ENCODE measurements at places on chromosomes 4 and X.
A peak's percentile ranks its signal among the peaks of the same experiment; 100 is the strongest.

DNA sequence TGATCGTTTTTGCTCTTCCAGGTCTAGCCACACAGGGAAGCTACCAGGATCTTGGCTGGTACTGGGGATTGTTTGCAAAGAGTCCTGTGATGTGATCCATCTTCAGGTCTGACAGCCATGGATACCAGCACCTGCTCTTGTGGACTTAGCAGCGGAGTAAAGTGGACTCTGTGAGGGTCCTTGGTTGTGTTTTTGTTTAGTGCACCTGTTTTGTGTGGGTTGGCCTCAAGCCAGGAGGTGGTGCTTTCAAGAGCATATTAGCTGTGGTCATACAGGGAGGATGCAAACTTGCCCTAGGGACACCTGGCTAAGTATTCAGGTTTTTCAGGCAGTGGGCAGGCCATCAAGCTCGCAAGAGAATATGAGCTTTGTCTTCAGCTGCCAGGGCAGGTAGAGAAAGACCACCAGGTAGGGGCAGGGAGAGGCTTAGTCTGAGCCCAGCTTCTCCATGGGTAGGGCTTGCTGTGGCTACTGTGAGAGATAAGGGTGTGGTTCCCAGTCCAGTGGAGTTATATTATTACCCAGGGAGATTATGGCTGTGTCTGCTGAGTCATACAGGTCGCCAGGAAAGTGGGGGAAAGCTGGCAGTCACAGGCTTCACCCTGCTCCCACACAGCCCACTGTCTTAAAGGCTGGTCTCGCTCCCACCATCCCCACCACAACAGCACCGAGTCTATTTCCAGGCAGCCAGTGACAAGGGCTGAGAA lies 293.7 kb downstream of the PCDH18 start:
- peak; percentile 54 for DNase-seq

GRCh38 chrX:28851871-28852270 lies 264.6 kb downstream of the IL1RAPL1 start:
- DNase-seq: no peak

GRCh38 chr4:20249333-20249732 lies 2.4 kb upstream of the SLIT2 start:
- DNase-seq: no peak

DNA sequence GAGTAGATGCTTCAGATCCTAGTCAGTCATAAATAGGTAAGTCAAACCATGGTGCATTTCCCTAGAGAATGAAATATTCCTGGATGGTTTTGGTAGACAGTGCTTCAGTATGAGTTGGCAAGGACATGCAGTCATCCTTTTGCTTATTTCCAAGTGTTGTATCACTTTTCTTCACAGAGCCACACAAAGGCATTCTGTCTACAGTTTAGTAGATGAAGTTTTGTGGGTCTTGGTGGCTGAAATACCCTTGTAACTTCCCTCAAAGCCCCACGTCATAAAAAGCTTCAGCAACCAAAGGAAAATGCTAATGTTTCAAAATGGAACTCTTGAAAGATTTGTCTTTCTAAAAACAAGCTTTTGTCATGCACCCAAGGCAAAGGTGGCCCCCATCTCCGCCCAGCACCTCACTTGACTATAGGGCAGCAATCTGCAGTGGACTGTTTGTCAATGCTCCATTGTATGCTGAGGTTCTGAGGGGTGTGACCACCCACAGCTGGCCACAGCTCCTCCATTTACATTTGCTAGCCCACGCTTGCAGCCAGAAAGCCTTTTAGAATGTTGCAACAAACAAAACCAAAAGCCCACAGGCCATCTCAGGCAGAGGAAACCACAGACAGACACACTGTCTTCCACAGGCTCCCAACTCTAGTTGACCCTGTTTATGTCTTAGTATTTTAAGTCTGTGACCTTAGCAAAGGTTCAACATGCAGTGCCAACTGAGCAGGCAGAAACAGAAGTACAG lies 87.1 kb upstream of the FAM9C start:
- DNase-seq: no peak

DNA sequence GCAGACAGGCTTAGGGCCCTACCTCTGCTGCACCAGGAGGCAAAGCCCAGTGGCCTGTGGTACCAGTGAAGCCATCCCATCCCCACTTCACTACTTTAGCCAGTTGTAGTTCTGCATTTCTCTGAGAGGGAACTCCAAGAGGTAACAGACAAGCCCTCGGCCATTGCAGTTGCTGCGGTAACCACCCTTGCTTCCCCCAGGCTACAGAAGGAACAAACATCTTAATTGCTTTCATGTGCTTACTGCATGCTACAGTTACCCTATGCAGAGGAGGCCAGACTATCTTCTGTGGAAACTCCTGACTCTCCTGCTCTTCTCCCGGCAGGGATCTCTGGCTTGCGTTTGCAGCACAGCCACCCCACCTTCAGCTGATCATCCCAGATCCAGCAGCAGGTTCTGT lies 67.8 kb downstream of the SPIN4 start:
- DNase-seq: no peak

DNA sequence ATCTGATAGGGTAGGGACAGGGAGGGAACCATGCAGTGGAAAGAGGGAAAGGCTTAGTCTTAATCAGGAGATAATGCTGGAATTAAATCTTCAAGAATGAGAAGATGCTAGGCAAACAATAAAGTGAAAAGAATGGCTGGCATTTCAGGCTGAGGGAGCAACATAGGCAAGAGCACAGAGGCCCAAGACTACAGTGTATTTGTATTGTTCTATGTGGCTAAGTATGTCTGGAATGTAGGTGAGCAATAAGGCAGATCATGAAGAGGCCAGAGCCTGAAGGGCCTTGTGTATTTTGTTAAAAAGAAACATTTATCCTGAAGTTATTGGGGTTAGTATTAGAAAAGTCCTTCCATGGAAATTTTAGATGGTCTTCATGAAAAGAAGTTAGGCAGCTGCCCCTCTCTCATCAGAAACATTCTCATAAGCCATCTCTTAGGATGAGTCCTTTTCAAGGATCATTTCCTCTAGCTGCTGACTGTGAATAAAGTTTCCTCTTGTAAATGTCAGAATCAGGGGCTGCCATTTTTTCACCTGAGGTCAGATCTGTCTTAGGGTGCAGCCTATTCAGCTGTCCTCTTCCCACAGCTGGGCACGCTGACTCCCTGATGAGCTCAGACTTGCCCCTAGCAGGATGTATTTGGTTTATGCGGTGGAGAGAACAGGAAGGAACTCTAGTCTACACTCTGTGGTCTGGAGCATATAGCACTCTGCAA lies 46.3 kb downstream of the ATP10D start:
- no peak for DNase-seq

GRCh38 chr4:159103384-159103990 lies 608 bp downstream of the RAPGEF2 start:
- DNase-seq: no peak

- DNase-seq: no peak
Observed at GRCh38 chrX:79325263-79325958, 41.7 kb downstream of the ITM2A start.

- no peak for DNase-seq
Observed at GRCh38 chr4:114217150-114217817, 237.8 kb upstream of the ARSJ start.

GRCh38 chrX:24956828-24957227 lies 58.9 kb downstream of the ARX start:
- DNase-seq: no peak
